GM12878 (cell line): ENCODE measurements at places on chromosomes 4 and X. TPM values are rescaled to one million over a fixed set of nuclear protein-coding genes. Genes with fewer than 3 reads are reported as not detected.

The PDE6B gene
- 3.5 and 5.6 TPM in 2 replicates for total RNA-seq

The NKX6-1 gene
- total RNA-seq: not detected in 2 replicates

The STK26 gene
- 53.0 and 56.9 TPM in 2 replicates for total RNA-seq

The PFKFB1 gene
- 0.35 and 0.38 TPM in 2 replicates for total RNA-seq

The ARR3 gene
- not detected in 2 replicates for total RNA-seq

The TCEAL2 gene
- not detected in 2 replicates for total RNA-seq

- H3K36me3 ChIP-seq: no peaks in the 10 kb centered on the region
- no peak overlapping the region for H3K4me3 ChIP-seq
- H3K4me1 ChIP-seq: no peaks in the 10 kb centered on the region
- H3K27me3 ChIP-seq: peaks cover 2% of the 10 kb centered on the region
- DNase-seq: no peak
Measured at GRCh38 chrX:72262077-72262476, 15.0 kb downstream of the RPS4X start.

DNA sequence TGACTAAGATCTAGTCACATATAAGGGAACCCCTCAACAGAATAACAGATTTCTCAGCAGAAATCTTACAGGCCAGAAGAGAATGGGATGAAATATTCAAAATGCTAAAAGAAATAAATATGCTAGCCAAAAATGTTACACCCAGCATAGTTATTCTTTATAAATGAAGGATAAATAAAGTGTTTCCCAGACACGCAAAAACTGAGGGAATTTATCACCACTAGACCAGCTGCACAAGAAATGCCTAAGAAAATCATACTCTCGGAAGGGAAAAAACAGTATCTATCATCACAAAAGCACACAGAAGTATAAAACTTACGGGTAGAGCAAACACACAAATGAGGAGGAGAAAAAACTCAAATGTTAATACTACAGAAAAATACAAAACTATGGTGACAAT is 162.1 kb downstream of the HHIP start:
- no peak overlapping the region for H3K27ac ChIP-seq
- DNase-seq: no peak
- H3K4me1 ChIP-seq: no peaks in the 10 kb centered on the region
- H3K27me3 ChIP-seq: no peaks in the 10 kb centered on the region
- no peak overlapping the region for H3K4me3 ChIP-seq

GRCh38 chr4:159279084-159279483 is 176.2 kb downstream of the RAPGEF2 start:
- H3K4me1 ChIP-seq: no peaks in the 10 kb centered on the region
- H3K27ac ChIP-seq: no peak overlapping the region
- H3K27me3 ChIP-seq: no peaks in the 10 kb centered on the region
- H3K4me3 ChIP-seq: no peak overlapping the region
- no peaks in the 10 kb centered on the region; the same call in 1 of the 2 replicates for H3K36me3 ChIP-seq

DNA sequence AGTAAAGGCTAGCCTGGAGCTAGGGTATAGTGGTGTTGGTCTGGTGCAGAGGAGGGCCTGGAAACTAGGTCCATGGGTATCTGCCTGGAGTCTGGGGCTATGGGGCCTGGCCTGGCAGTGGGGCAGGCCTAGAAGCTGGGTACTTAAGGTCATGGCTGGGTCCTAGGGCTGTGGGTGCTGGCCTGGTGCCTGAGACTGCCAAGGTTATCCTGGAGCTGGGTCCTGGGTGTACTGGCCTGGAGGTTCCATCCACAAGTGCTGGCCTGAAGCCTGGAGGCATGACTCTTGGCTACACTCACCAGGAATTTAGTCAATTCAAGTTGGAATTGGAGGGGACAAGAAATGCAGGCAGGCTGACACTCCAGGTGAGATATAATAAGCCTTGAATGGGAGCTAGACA is 108.4 kb upstream of the ZCCHC13 start:
- H3K27ac ChIP-seq: no peak overlapping the region
- no peaks in the 10 kb centered on the region for H3K27me3 ChIP-seq
- no peak for DNase-seq
- H3K4me3 ChIP-seq: no peak overlapping the region

DNA sequence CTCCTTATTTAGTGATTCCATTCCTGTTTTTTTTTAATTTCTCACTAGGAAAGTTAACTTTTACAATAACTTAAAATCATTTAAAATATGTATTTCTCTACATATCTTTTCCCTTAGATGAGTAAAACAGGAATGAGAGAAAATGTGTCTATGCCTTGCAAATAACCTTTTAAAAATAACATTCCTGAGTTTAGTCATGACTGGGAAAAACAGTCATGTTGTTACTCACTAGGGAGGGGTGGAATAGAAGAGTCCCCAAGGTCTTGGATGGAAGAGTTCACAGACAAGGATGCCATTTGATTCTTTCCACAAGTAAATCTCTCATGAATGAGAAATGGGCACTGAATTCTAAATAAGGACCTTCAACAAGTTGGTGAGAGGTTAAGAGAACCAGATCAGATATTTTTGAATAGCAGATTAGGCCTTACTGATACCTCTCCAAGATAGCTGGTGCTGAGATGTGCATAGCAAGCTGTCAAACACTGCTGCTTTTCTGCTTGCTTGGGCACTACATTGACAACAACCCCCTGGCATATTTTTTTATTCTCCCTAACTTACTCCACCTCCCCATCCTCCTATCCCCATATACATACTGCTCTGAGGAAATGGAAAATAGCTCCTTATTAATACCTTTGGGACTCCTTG is 25.1 kb downstream of the UGDH start:
- no peaks in the 10 kb centered on the region; the same call in none of the 2 replicates for H3K36me3 ChIP-seq
- H3K27ac ChIP-seq: no peak overlapping the region
- H3K4me3 ChIP-seq: no peak overlapping the region
- H3K27me3 ChIP-seq: no peaks in the 10 kb centered on the region
- DNase-seq: no peak
- H3K4me1 ChIP-seq: no peaks in the 10 kb centered on the region

DNA sequence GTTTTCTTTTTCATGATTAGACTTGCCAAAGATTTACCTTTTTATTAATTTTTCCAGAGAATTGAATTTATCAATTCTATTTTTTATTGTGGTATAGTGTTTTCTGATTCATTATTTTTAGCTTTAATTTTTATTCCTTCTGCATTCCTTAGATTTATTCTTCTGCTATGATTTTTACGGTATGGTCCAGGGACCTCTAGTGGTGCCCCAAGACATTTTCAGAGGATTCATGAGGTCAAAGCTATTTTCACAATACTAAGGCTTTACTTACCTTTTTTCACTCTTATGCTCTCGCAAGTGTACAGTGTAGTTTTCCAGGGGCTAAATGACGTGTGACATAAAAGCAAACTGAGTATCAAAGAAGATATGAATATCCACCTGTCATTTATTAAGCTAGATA is 8.0 kb downstream of the RADX start:
- H3K27ac ChIP-seq: no peak overlapping the region
- H3K4me3 ChIP-seq: no peak overlapping the region
- H3K27me3 ChIP-seq: no peaks in the 10 kb centered on the region
- no peaks in the 10 kb centered on the region for H3K36me3 ChIP-seq
- no peak for DNase-seq

DNA sequence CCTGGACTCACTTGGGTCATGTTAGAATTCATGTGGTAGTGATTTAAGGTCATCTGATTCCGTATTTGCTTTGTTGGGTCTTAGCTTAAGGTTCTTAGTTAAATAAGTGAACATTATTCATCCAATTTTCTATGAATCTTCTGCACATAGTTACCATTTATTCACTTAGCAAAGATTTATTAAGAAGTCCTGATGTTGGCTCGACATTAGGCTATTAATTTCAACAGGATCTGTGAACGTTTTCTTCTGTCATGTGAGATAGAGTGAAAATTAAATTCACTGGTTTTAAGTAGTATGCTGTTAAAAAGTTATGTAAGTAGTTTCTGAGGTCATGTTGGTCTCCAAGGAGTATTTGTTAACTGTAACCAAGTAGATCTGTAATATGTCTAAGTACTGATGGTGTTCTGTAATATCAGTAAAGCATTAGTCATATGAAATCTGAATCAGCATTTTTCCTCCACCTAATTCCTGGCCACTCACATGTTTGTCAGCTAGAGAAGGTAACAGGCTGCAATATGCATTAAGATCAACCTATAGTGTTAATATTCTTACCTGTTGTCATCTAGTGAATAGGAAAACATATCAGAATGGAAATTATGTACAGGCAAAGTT is 155.6 kb downstream of the PCDH7 start:
- H3K27me3 ChIP-seq: no peaks in the 10 kb centered on the region
- no peaks in the 10 kb centered on the region for H3K4me1 ChIP-seq
- no peak for DNase-seq
- no peak overlapping the region for H3K4me3 ChIP-seq
- no peak overlapping the region for H3K27ac ChIP-seq

DNA sequence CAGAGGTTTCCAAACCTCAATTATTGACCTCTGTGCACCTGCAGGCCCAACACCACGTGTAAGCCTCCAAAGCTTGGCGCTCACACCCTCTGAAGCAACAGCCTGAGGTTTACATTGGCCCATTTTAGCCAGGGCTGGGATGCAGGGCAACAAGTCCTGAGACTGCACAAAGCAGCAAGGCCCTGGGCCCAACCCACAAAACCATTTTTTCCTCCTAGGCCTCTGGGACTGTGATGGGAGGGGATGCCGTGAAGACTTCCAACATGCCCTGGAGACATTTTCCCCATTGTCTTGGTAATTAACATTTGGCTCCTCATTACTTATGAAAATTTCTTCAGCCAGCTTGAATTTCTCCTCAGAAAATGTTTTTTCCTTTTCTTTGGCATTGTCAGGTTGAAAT is 54.9 kb upstream of the CNKSR2 start:
- H3K27ac ChIP-seq: no peak overlapping the region
- no peaks in the 10 kb centered on the region for H3K27me3 ChIP-seq
- no peak overlapping the region for H3K4me3 ChIP-seq
- DNase-seq: no peak
- no peaks in the 10 kb centered on the region for H3K4me1 ChIP-seq

DNA sequence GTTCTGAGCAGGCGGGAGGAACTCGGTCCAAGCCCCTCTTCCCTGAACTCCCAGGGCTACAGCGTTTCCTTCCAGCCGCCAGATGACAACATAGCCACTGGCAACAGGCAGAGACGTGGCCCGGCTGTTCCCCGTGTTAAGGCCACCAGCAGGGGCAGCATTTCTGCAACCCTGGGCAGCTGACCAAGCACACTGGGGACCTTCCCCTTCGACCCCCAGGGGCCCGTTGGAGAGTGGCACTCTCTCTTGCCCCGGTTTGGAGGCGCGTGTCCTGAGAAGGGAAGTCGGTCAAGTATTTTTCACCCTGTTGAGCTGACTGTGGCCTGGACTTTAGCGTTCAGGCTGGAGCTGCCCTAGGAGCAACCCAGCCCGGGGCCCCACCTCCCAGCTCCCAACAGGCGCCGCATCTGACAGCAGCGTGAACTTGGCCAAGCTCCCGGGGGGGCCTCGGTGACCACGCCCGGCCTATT is 37.6 kb downstream of the ZBTB49 start:
- no peaks in the 10 kb centered on the region for H3K27me3 ChIP-seq
- H3K4me1 ChIP-seq: no peaks in the 10 kb centered on the region
- H3K36me3 ChIP-seq: no peaks in the 10 kb centered on the region
- no peak for DNase-seq
- H3K27ac ChIP-seq: no peak overlapping the region
- no peak overlapping the region for H3K4me3 ChIP-seq
